CD4-positive, alpha-beta memory T cell (primary cell): ENCODE measurements at places on chromosomes 16 and 17. TPM values are rescaled to one million over a fixed set of nuclear protein-coding genes. Genes with fewer than 3 reads are reported as not detected.

The ZFP3 gene
- 12.0 TPM for total RNA-seq

DNA sequence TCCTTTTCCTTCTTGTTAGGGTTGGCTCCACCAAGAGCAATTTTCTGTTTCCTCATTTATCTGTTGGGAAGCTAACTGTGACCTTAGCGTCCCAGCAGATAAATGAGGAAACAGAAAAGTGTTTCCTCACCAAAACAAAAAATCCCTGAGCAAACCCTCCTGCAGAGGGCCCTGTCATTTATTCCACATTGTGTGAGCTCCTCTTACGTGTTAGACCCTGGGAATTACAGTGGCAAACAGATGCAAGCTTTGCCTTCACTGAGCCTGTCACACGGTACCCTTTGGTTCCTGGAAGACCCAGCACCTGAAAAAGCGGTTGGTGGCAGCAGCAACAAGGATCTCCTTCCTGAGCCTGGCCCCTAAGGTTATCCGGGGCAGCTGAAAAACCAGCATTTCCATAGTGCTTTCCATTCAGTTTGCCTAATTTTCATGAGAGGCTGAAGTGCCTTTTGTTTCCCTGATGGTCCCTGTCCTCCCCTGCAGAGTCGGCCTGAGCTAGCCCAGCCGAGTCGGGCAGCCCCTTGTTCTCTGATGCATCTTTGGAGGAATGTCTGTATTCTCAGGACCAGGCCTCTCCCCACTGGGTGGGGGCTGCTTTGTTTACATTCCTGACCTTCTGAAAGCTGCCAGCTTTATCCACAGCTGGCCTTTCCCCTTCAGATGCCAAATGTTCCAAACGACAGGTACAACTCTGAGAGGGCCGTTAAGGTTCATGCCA is 34.7 kb downstream of the YPEL2 start:
- peaks cover 90% of the 10 kb centered on the region for H3K4me1 ChIP-seq
- peak overlapping the region; percentile 15 for H3K4me3 ChIP-seq
- H3K36me3 ChIP-seq = no peaks in the 10 kb centered on the region
- no peaks in the 10 kb centered on the region for H3K27me3 ChIP-seq

The CALB2 gene
- total RNA-seq = not detected

DNA sequence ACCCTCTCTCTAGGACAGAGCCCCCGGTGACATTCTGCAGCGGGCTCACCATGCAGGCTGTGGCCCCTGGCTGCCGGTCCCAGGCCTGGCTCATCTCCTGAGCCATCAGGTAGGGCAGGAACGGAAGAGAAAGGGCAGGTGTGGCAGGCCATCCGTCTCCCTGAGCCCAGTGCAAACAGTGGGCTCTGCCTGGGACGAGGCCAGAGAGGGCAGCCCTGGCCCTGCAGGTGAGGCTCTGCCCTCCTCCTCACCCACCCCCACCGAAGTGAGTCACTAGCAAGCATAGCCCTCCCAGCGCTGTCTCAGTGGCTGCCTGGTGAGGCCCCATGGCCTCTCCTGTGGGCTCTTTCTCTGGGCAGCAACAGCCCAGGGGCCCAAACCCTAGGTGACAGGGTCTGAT is 14.5 kb downstream of the OTOP3 start:
- no peaks in the 10 kb centered on the region for H3K4me1 ChIP-seq
- no peaks in the 10 kb centered on the region for H3K27me3 ChIP-seq
- H3K36me3 ChIP-seq = no peaks in the 10 kb centered on the region
- no peak overlapping the region for H3K4me3 ChIP-seq
- no peak overlapping the region for H3K27ac ChIP-seq
- no peak for DNase-seq

The SLC6A2 gene
- total RNA-seq = not detected

- H3K27ac ChIP-seq = no peak overlapping the region
- DNase-seq = no peak
- H3K36me3 ChIP-seq = no peaks in the 10 kb centered on the region
- H3K27me3 ChIP-seq = no peaks in the 10 kb centered on the region
- no peaks in the 10 kb centered on the region for H3K4me1 ChIP-seq
Observed at GRCh38 chr16:49712106-49712505, 143.8 kb downstream of the ZNF423 start.

The GTF3C1 gene
- 53.1 TPM for total RNA-seq

The HAP1 gene
- total RNA-seq = 0.29 TPM
